Osteocyte (in vitro differentiated cells): ENCODE measurements at places on chromosomes 6 and 20.

GRCh38 chr6:163354085-163354484, 60.4 kb upstream of the QKI start:
- DNase-seq: no peak

GRCh38 chr20:44056010-44056698, 130.8 kb downstream of the JPH2 start:
- peak; percentile 72 for DNase-seq

DNA sequence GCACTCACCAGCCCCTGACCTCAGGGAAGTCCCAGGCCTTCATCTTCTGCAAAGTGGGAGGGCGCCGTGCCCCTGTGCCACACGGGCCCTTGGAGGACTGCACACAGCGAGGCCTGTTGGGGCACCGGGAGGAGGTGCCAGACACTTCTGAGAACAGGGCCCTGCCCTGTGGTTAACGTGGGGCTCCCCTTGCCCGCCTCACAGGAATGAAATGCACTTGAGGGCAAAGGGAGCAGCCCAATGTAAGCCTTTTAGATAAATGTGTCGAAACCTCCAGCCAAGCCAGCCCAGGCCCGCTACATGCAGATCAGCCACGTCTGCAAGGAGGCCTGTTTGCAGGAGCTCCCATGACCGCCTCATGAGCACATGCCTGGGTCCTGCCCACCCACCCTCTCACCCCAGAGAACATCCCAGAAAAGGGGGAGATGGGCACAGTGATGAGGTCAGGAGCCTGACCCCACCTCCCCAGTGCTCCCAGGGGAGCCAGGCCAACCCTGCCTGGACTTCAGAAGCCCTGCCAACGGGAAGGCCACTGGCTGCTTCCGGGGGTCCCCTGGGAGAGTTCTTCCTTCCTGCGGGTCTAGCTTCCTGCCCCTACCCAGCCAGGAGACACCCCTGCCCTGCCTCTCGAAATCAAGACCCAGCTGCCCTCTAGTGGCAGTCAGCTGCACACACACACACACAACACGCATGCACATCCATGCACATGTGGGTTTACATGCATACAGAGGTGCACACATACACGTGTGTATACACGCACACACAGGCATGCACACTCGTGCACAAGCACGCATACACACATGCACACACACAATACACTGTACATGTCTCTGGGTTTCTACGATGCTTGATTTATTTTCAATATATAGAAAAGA, 178.7 kb downstream of the TAF4 start:
- DNase-seq: no peak

- DNase-seq: no peak
Observed at GRCh38 chr6:16033214-16033613, 95.7 kb upstream of the MYLIP start.

- DNase-seq: no peak
Observed at GRCh38 chr20:34956751-34957472, 1.2 kb downstream of the MYH7B start.

DNA sequence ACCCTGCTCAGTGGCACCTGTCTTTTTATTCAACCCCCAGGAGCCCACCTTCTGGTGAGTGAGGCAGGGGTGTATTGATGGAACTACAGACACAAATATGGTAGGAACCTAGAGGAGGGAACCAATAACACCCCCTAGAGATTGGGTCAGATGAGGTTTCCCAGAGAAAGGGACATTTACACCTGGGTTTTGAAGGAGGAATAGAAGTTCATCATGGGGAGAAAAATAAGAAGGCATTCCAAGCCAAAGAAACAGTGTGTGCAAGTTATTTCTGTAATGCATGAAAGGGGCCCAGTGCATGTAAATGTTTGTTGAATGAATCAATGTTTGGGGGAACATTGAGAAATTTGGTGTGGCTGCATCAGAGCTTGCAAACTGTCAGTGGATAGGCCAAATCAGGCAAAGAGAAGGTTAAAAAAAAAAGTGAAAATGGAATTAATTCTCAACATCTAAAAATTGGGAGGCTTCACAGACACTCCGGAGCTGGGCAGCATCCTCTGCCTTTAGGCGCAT, 11.1 kb upstream of the KIAA1755 start:
- no peak for DNase-seq

DNA sequence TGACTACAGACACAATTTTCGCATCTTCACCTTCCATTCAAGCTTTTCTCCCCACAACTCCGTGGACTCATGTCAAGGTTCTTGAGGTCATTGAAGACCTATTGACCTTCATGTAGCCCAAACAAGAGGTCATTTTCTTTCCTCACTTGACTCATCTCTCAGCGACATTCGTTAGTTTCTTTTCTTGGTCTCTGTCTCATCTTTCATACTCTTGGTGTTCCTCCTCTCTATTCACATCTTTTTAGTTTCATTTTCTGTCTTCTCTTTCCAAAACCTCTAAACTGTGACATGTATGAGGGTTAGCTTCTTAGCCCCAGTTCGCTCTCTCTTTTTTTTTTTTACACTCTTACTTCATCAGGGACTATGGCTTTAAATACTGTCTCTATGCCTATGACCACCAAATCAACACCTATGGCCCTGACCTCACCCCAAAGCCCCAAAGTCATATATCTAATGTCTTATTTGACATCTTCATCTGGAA, 128.6 kb upstream of the BACH2 start:
- DNase-seq: no peak

- no peak for DNase-seq
Observed at GRCh38 chr6:31400467-31401289, 2.7 kb upstream of the MICA start.

GRCh38 chr6:159974932-159975331, 6.0 kb downstream of the IGF2R start:
- DNase-seq: peak; percentile 53

GRCh38 chr20:61499859-61500554, 247.9 kb downstream of the CDH4 start:
- DNase-seq: no peak

- DNase-seq: no peak
Observed at GRCh38 chr6:160178271-160178670, 56.7 kb downstream of the SLC22A1 start.

- no peak for DNase-seq
Observed at GRCh38 chr6:81636930-81637568, 115.4 kb downstream of the TENT5A start.

- DNase-seq: no peak
Observed at GRCh38 chr6:140809694-140810101, 1323.0 kb upstream of the GJE1 start.

GRCh38 chr20:16514140-16514539, 59.1 kb downstream of the KIF16B start:
- no peak for DNase-seq

GRCh38 chr20:57584768-57585461, 24.0 kb downstream of the PCK1 start:
- DNase-seq: no peak

- no peak for DNase-seq
Observed at GRCh38 chr6:85449388-85449817, 480 bp upstream of the NT5E start.

DNA sequence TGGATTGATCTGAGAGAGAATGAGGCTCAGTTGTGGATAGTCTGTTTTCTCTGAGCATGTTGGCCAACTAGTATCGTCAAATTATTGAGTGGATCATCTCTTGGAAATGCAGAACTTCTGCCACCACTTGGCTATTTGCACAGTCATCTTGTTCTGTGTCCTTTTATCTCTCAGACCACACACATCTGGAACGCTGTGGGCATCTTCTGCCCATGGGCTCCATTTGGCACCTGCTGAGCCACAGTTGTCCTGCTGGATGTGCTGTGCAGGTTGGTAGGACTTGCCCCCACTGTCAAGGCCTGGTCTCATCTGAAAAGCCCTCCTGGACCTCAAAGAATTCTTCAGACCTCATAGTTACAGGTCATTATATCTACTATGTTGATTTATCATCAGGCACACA, 16.7 kb upstream of the C20orf144 start:
- DNase-seq: no peak

- DNase-seq: no peak
Observed at GRCh38 chr20:31595380-31595653, 9.8 kb upstream of the ID1 start.

DNA sequence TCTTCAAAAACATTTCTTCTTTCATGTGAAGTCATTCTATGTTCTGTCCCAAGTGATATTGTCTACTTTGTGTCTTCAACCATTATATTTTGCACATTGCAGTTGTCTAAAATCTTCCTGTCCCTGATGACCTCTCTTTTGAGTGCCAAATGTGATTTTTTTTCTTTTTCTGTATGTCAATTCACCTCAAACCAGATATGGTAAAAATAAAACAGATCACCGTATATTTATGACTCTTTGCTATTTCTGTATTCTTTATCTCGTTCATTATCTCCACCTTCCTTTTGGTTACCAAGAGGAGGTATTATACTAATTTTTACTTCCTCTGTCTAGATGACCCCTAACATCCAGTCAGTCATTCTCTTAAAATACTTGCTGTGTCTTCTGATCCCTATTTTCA, 165.2 kb downstream of the GRIK2 start:
- no peak for DNase-seq

DNA sequence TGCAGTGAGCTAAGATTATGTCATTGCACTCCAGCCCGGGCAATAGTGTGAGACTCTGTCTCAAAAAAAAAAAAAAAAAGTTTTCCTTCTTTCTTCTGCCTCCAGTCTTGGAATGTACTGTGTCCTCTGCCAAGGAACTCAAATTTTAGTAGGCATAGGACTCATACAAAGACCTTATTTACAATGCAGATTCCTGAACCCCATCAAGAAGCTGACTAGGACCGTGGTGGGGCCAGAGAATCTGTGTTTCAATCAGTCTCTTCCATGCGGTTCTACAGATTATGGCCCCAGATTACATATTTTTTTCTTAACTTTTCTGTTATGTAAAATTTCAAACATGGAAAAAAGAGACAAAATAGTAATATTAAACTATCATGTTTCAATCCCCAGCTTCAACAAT, 29.8 kb upstream of the PIM1 start:
- no peak for DNase-seq

DNA sequence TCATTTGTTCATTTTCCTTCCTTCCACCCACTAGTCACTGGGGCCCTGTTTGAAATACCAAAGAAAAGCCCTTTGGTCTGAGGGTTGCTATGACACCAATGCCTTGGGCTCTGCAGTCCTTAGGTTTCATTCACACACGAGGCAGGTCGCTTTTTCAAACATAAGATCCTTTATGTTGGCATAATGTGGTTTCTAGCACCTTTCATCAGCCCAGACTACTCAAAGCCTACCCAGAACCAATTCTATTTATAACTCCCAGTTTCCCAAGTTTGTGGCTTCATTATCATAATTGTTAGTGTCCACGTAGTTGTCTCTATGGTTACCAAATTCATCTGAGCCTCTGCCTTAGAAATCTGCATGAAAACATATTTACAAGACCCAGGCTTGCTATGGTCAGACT, 6.6 kb upstream of the TP53RK start:
- no peak for DNase-seq

DNA sequence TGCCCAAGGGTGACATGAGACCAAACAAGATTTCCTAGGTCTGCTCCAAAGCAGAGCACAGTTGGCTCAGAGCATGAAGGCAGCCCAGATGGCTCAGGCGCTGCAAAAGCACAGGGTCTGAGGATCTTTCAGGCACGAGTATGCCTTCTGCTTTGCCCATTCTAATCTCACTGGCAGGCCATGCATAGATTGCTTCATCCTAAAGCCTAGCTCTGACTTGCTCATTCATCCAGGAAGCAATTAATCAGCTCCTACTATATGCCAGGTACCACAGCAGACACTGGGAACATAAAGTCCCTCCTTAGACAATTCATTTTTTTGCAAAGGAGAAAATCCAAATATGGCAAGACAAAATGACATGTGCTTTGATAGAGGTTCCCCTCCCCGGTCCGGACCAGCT, 31.2 kb downstream of the GPLD1 start:
- no peak for DNase-seq

DNA sequence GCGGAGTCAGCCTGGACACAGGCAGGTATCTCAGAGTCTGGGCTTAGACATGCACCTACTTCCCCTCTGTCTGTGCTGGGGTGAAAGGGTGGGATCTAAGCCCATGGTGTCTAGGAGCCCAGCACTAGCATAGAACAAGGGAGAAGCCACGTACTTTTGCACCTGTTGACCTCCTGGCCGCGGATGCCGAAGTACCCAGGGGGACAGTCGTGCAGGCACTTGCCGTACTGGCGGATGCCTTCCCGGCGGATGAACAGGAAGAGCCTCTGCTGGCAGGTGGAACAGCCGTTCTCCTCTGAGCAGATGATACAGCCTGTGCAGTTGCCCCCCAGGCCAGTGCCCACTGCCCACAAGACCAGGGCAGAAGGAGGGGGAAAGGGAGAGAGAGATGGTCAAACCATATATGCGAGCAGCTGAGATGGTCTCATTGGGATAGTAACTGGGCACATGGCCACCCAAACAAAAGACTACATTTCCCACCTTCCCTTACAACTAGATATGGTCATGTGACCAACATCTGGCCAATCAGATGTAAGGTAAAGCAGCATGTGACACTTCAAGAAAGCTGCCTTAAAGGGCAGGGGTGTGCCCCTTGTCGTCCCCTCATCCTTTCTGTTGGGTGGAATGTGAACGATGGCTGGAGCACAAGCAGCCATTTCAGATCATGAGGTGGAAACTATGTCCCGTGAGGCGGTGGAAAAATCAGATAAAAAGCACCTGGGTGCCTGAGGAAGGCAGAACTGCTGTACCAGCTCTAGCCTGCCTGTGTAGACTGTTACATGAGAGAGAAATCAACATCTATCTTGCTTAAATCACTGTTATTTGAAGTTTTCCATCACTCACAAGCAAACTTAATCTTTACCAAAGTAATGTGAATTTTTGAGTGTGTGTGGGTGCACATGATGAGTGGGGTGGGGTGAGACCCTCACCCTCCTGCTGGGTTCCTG, 34.0 kb downstream of the RSPO4 start:
- no peak for DNase-seq

- no peak for DNase-seq
Observed at GRCh38 chr6:125922322-125922860, 34.2 kb upstream of the HINT3 start.

GRCh38 chr6:25407431-25407830, 128.3 kb downstream of the CARMIL1 start:
- no peak for DNase-seq

DNA sequence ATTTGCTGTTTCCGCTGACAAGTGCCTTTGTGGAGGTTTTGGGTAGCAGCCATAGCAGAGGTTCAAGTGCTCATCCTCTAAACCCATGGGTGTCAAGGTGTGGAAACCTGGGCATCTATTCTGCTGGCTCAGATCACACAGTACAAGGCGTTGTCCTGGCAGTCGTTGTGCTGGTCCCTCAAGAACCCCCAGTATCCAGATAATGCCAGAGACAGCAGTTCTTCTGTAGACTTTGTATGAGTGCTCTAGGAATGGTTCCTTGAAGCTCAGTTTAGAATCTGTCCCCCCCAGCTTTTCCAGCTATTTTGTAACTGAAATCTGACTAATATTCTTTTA, 655.7 kb upstream of the MAP3K7 start:
- DNase-seq: no peak

DNA sequence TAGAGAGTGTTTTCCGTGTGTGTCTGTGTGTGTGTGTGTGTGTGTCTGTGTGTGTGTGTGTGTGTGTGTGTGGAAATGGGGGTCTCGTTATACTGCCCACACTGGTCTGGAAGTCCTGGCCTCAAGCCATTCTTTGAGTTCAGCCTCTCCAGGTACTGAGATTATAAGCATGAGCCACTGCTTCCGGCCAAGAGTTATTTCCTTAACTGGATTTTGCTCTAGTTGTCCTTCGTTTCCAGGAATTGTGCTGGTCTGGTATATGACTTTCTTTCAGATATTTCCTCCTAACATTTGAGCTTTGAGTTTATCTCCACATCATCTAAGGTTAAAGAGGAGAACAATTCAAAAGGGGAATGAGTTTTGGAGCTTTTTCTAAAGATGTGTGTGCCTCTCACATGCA, 124.8 kb downstream of the SH3BGRL2 start:
- no peak for DNase-seq

GRCh38 chr6:135306740-135307420, 125.8 kb downstream of the MYB start:
- no peak for DNase-seq
